ENCODE measurements at places on chromosomes 1 and 21.

DNA sequence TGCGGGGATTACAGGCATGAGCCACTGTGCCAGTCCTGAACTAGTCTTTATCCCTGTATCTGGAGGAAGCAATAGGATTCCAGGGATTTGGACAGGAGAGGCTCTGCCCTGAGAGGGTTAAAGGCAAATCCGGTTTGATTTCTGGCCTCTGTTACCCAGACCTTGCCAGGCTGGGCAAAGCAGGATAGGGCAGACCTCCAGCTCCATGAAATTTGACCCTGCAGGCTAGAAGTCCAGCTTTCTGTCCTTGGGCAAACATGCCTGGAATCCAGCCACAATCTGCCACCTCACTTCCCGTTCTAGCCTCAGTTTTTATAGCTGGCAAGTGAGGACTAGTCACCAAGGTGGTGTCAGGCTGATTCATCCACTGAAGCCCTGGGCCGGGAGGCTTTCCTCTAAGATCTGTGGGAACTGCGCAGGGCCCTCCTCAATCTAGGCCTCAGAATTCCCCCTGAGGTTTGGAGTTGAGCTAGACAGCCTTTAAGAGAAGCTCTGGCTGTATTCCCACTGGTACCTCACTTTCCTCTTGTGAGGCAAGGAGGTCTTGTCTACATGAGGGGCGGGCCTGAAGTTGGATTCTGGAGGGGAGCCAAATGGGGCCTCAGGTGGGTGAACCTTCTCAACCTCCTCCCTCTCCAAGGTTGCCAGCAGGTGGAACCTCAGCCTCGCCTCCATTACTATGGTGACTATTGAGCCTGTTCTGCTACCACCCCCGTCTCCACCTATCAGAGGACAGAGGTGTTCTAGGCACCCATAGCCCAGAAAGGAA lies 7.0 kb upstream of the P3R3URF start:
- no peak for DNase-seq

DNA sequence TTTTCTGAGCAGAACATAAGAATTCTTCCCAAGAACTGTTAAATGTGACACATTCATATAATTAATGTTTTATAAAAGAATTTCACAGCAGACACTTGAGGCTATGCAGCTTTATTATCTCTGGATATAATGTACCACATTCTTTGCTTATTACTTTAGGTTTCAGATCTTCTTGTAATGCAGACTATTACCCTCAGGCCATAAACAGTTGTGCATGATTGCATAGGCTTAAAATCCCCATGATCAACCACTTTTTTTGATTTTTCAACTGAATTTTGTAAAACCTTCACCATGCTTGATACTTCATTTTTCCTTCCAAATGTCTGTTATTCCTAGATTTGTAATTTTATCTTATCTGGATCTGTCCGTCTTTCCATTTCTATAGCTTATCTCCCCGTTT lies 1355.7 kb downstream of the BRINP3 start:
- no peak for DNase-seq

- no peak for DNase-seq
Observed at GRCh38 chr1:3018051-3018471, 3.2 kb upstream of the ACTRT2 start.

- no peak for DNase-seq
Observed at GRCh38 chr1:246599315-246599714, 33.1 kb downstream of the CNST start.

- DNase-seq, result no peak
Observed at GRCh38 chr21:42254651-42255601, 36.0 kb downstream of the ABCG1 start.

DNA sequence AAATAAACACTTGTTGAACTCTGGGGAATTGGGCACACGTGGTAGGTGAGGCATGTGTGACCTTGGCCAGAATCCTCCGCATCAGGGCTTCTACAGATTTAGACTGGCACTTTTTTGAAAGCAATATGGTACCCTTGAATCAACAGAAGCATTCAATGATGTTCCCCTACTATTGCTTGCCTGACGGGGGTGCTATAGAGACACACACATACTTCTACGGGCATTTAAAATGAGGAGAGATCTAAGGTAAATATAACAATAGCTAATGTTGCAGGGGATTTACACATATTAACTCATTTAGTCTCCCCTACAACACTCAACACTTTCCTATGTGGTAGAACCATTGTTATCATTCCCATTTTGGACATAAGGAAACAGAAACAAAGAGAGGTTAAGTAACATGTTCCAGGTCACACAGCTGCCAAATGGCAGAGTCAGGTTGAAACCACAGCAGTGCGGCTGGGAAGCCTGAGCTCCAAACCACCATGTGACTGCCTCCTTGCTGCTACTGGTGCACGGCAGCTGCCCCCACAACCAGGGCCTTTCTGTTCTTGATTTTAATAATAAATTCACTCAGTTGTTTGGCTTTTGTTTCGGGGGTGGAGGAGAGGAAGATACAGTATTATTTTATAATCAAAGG lies 147.4 kb downstream of the ZNF281 start:
- no peak for DNase-seq

DNA sequence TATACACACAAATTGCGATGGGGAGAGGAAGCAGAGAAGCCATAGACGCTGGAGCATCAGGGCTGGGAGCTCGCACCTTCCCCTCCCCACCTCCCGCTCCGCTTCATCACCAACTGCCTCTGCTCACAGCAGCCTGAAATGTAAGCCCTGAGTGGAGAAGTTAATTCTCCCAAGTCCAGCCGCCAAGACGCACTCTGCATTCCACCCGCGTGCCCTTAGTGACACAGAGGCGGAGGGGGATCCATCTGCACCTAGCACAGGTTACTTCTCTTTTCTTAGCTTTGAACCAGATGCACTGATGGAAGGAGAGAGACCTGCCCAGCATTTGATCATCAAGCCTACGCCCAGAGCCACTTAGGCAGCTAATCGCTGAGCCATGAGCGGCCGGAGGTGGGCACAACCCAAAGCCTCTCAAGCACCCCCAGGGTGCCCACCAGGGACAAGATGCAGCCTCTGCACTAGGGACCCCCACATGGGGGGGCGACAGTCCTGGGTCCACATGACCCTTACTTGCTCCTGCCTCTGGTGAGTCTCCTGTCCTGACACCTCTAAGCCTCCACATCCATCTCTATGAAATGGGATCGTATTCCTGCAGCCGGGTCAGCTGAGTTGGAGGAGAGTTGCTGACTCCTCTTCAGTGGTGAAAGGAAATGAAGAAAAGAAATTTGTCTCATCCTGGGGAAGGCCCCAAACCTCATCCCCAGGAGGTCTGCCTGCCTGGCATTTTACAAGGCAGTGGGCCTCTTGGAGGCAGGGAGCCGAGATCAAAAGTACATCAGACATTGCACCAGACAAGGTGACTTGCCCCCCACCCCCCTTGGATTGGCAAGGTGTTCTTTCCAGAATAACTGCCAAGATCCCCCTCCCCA lies 316.2 kb downstream of the MATN1 start:
- no peak for DNase-seq

- DNase-seq, result no peak
Observed at GRCh38 chr1:203914292-203914691, 52.9 kb downstream of the SNRPE start.

DNA sequence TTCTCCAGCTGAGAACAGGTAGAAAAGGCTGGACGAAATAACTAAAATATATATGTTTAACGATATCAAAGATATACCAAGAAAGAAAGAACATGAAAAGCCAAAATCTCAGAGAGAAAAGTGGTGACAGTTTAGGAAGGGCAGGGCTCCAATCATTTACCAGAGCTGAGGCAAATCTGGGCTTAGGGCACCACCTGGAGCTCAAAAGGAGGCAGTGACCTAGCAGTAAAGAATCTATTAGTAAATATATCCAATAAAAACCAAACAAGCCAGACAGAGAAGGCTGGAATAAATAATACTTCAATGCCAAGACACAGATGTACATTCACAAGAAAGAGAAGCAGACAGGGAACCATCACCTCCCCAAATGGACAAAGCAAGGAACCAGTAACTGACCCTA lies 43.5 kb downstream of the CHIA start:
- DNase-seq, result no peak
